Stimulated activated CD8-positive, alpha-beta memory T cell treated with anti-CD3 and anti-CD28 coated beads, Interleukin-7, amount 100 ng/mL, for 4 hours (primary cell): ENCODE measurements at places on chromosomes 12 and 14.

GRCh38 chr12:105351523-105351922 is 21.0 kb downstream of the C12orf75 start:
- no peak for DNase-seq

GRCh38 chr12:129081755-129082250 is 228.5 kb downstream of the GLT1D1 start:
- no peak for DNase-seq

DNA sequence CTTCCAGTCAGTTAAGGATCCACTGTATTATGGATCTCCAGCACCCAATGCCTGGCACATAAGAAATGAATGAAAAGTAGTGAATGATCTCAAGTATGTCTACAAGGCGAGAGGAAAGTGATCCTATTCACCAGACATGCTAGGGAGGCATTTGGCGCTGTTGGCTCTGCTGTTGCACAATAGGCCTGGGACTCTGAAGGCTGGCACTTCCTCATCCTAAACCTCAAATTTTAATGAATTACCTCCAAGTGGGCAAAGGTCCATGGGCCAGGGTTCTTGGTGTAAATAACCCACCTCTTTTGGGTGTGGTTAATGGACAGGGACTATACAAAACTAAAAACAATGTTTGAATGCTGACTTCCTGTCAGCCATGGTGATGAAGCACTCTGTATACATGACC is 173.4 kb upstream of the PZP start:
- DNase-seq = no peak

- DNase-seq = no peak
Observed at GRCh38 chr12:110699591-110700445, 10.9 kb upstream of the HVCN1 start.

DNA sequence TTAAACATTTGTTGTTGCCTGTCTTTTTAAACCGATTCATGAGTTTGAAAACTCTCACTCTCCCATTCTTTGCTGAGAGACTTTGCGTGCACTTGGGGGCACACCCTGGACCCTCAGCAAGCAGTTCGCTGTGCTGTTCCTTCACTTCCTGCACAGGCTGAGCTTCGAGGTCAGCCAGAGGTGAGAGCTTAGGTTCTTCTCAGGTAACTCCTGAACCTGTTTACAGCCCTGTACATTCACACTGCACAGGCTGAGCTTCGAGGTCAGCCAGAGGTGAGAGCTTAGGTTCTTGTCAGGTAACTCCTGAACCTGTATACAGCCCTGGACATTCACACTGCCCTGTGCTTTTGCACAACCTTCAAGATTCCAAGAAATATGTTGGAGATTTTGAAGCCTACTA is 9.8 kb upstream of the CLECL1 start:
- DNase-seq = no peak

DNA sequence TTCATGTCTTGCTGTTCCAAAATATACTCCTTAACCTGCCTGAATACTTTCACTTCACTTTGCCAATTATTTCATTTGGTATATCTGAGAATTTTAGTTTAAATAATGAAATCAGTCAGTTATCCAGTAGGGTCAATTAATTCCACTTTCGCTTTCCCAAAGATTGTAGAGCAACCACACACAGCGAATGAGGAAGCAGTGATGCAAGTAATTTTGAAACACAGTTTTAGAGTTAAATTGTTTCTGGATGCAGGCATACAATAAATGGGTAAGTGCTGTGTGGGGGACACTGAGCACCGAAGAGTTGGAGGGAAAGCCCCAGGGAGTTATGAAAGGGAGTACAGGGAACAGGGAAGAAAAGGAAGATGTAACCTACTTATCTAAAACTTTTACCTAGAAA is 62.8 kb downstream of the TSHR start:
- no peak for DNase-seq

DNA sequence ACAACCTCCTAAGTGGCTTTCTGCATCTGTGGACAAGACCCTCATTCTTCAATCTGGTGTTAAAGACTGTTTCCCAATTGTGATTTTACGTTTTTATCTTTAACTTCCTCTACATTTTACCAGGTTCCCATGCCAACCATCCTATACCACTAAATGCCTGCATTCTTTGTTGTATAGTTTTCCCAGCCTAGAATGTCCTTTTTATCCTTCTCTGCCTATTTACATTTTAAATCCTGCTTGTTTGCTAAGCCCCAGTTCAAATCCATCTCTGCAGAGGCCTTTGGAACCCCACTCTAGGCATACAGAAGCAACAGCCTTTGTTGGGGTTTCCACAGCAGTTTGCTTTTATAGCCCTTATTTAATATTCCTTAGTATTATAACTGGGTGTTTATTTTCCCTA is 325.1 kb upstream of the DDHD1 start:
- no peak for DNase-seq
